ENCODE measurements at places on chromosomes 11 and 22. TPM values are rescaled to one million over a fixed set of nuclear protein-coding genes. Genes with fewer than 3 reads are reported as not detected.
A peak's percentile ranks its signal among the peaks of the same experiment; 100 is the strongest.

SYT8 gene
- 20.1 TPM for total RNA-seq

SLC35F2 gene
- total RNA-seq: 6.0 TPM

MUC5B gene
- total RNA-seq: 54.5 TPM

LRRC56 gene
- total RNA-seq: 5.4 TPM

HOATZ gene
- 0.37 TPM for total RNA-seq

SCGB1C1 gene
- not detected for total RNA-seq

COA4 gene
- 40.0 TPM for total RNA-seq

PANX3 gene
- not detected for total RNA-seq

- no peak for DNase-seq
- H3K4me1 ChIP-seq: peaks cover 10% of the 10 kb centered on the region
- H3K27me3 ChIP-seq: no peaks in the 10 kb centered on the region
- H3K4me3 ChIP-seq: no peak overlapping the region
- H3K27ac ChIP-seq: no peak overlapping the region
Observed at GRCh38 chr11:88320149-88320559, 17.4 kb downstream of the CTSC start.

DNA sequence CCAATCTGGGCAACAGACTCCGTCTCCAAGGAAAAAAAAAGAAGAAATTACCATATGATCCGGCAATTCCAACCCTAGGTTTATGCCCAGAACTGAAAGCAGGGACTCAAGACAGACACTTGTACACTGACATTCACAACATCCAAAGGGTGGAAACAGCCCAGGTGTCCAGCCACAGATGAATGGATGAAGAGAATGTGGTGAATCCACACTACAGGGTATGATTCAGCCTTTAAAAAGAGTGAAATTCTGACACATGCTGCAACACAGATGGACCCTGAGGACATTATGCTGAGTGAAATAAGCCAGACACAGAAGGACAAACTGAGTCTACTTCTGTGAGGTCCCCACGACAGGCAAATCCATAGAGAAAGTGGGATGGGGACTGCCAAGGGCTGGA is 43.9 kb downstream of the SGSM3 start:
- peaks cover 19% of the 10 kb centered on the region for H3K4me1 ChIP-seq
- no peaks in the 10 kb centered on the region for H3K27me3 ChIP-seq
- peaks cover 59% of the 10 kb centered on the region for H3K36me3 ChIP-seq
- no peak overlapping the region for H3K4me3 ChIP-seq
- H3K27ac ChIP-seq: peak overlapping the region; percentile 61

DNA sequence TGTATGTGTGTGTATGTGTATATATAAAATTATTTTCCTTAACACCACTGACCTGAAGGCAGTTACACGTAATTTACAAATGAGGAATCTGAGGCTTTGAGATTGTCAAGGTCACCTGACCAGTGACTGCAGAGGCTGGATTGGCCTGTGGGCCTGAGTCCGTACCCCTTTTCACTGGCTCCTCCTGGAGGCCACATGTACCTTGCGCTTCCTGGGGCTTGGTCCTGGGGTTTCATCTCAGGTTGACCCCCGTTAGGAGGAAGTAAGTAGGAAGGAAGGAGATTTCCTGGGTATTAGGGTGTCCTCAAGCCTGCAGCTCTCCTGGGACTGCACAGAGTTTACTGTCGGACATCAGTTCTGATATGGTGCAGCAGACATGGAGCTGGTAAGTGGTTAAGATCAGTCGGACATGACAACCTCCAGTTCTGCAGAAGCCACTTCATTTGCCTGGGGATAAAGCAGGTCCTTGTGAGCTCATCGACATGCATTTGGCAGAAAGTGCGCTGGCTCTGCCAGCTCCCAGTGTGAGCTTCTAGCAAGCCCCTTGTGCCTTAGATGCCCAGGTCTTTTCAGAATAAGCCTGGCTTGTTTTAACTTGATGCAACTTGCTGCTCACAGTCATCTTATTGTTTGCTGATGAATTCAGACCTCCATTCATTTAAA is 36.6 kb downstream of the ST3GAL4 start:
- no peak for DNase-seq
- H3K27me3 ChIP-seq: no peaks in the 10 kb centered on the region
- no peaks in the 10 kb centered on the region for H3K36me3 ChIP-seq
- H3K27ac ChIP-seq: no peak overlapping the region
- H3K4me3 ChIP-seq: no peak overlapping the region

- DNase-seq: no peak
- no peak overlapping the region for H3K4me3 ChIP-seq
- no peak overlapping the region for H3K27ac ChIP-seq
- H3K4me1 ChIP-seq: peaks cover 31% of the 10 kb centered on the region
- H3K36me3 ChIP-seq: no peaks in the 10 kb centered on the region
Observed at GRCh38 chr11:285894-286220, 3.1 kb upstream of the PGGHG start.

GRCh38 chr11:1845561-1846452 is 7.0 kb downstream of the TNNI2 start:
- peak; percentile 71 for DNase-seq
- H3K27ac ChIP-seq: peak overlapping the region; percentile 84
- no peaks in the 10 kb centered on the region for H3K27me3 ChIP-seq
- H3K4me1 ChIP-seq: peaks cover 33% of the 10 kb centered on the region
- H3K36me3 ChIP-seq: no peaks in the 10 kb centered on the region

- no peaks in the 10 kb centered on the region for H3K27me3 ChIP-seq
- H3K4me3 ChIP-seq: no peak overlapping the region
- no peaks in the 10 kb centered on the region for H3K36me3 ChIP-seq
- H3K4me1 ChIP-seq: no peaks in the 10 kb centered on the region
- H3K27ac ChIP-seq: no peak overlapping the region
Observed at GRCh38 chr11:44548032-44548695, 17.3 kb upstream of the CD82 start.

DNA sequence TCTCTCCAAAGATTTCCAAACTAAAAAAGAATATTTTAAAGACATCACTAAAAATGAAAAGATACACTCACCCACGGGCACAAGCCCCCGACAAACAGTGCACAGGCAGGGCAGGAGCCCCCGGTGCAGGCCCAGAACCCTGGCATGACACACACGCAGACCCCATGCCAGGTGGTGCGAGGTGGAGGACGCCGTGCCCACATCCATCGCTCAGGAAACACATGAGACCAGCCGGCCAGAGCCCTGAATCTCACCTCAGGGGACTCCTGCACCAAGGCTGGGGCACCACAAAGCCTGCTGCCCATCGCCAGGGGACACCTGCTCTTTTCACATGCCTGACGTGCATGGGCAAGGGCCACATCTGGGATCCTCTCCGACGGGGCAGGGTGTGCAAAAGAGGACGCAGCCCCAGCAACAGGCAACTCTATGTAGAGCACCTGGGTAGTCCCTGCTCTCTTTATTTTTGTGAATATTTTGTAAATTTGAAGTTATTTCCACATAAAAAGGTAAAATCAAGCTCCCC is 13.4 kb downstream of the BRD1 start:
- no peak overlapping the region for H3K4me3 ChIP-seq
- DNase-seq: no peak
- peaks cover 37% of the 10 kb centered on the region for H3K36me3 ChIP-seq
- no peaks in the 10 kb centered on the region for H3K27me3 ChIP-seq

All from upper lobe of left lung (tissue), 6 donors.